ENCODE measurements at places on chromosomes 2 and 18.
A peak's percentile ranks its signal among the peaks of the same experiment; 100 is the strongest.

DNA sequence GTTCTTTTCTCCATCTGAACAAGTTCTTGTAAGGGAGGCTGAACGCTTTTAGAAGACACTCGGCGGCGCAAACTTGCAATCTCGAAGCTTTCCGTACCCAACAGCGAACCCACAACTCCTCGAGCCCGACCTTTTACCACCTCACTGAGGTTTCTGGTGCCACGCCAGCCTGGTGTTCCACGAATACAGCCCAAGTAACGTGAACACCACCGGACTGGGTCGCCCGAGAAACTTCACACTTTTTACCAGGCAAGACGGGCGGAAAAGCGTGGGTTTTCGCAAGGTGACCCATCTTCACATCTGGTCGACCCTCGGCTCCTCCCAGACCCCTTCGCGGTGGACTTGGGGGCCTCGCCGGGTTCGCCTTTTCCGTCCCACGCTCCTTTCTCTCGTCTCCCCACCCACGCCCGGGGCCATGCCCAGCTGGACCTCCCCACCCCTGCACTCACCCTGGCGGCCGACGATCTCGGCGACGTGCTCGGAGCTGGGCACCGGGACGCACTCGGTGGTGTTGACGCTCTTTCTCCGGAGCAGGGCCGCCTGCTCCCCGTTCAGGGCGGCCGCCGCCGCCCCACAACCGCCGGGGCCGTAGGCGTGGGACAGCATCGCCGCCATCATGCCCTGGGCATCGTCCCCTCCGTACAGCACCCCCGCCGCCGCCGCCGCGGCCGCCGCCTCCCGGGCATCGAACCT, 1.2 kb downstream of the MEX3C start:
- DNase-seq = peak; percentile 26

GRCh38 chr2:84891355-84892010, 10.6 kb upstream of the TRABD2A start:
- no peak for DNase-seq

DNA sequence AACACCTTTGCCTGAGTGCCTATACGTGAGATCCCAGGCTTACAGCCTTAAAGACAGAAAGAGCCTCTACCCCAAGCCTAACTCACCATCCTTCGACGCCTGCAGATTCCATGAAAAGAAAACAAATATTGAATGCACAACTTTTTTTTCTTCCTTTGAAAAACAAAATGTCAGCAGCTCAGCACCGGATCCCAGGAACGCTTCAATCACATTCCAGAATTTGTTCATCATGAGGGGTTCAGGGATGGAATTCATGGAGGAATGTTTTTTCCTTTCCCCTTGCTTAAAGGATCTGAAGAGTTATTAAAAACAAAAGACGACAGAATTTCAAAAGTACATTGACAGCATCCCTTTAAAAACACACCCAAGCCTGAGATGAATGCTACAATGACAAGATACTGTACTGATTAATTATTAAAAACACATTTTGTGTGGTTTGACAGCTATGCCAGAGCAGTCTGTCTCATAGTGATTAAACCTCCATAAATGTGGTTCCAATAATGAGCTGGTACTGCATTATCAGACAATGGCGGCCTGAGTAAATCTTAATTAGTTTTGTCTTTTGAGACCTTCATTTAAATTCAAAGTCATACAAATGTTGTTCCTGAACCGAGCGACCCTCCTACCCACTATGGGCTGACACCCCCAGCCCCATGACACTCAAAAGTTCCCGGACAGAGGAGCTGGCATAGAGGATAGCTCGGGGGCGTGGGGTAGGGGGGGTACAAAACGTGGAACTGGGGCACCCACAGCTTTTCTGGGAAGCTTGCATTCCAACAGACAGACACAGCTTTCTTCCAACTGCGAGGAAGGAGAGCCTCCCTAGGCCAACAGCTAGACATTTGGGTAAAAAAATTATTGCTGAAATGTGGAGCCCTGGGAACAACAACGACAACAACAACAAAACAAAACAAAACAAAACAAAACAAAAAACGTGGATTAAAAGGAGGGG, 227.5 kb downstream of the TTC32 start:
- no peak for DNase-seq

- DNase-seq = no peak
Observed at GRCh38 chr2:170887496-170887895, 41.6 kb upstream of the GORASP2 start.

DNA sequence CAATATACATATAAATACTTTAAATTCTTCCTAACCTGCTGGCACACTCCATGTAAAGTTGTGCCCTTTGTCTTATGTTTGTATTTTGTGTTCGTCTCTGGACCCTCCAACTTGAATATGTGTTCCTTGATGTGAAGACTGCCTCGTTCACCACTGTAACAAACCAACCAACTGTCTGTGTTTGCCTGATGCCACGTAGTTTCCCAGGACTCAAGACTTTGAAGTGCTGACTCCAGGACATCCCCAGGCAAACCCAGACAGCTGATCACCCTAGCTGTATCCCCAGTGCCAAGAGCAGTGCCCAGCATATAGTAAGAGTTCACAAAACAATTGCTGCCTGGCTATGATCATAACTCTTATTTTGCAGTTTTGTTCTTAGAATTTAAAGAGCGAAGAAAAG, 15.5 kb upstream of the CD226 start:
- DNase-seq = no peak

DNA sequence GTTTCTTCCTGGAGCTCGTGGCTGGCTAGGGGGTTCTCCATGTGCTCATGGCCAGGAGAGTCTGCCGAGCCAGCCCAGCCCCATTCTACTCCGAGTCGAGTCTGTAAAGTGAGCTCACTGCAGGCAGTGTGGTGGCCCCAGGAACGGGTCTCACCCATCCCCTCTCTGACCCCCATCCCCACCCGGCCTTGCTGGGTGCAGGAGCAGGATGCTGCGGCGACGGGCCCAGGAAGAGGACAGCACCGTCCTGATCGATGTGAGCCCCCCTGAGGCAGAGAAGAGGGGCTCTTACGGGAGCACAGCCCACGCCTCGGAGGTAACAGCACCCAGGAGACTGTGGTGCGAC, 1.4 kb downstream of the ANO7 start:
- no peak for DNase-seq

DNA sequence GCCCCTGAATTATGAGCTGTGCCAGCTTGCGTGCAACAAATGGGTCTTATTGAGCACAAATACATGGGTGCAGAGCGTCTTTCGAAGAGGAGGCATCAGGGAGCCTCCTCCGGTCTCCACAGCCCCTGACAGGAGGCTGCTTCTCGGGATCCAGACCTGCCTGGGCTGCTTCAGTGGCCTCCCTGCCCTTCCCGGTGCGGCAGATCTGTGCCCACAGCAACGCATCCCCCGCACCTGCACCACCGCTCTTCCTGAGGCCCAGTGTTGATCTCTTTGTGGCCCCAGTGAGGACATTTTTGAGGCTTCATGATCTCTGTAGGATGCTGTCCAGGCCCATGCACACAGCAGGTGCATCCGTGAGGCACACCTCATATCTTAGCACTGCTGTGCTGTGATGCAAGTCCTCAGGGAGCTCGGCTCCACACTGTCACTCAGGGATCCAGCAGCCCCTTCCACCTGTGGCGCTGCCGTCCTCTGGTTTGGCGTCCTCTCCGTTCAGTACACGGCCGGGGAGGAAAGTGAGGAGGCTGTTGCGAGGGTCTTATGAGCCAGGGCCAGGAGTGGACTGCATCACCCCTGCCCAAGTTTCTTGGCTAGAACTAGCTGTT, 17.4 kb downstream of the RTP5 start:
- no peak for DNase-seq

DNA sequence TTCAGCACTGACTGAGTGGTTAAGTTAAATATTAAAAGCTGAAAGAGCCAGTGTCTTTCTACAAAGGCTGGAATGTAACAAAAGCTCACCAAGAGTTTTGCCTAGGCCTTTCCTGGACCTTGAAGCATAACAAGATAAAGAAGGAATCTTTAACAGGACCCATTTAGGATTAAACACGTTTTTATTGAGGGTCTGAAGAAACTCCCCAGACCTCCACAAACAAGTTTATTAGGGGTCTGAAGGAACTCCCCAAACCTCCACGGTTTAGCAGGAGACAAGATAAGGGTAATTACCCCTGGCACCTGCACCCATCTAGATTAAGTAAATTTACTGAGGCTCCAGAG, 104.0 kb downstream of the ACAA2 start:
- DNase-seq = no peak

GRCh38 chr2:186690786-186691185, 3.1 kb upstream of the FAM171B start:
- peak; percentile 61 for DNase-seq

- no peak for DNase-seq
Observed at GRCh38 chr2:102636283-102636907, 17.0 kb downstream of the SLC9A2 start.

GRCh38 chr2:236036045-236036444, 132.1 kb downstream of the GBX2 start:
- DNase-seq = no peak

GRCh38 chr2:17793296-17793695, 23.0 kb upstream of the MSGN1 start:
- DNase-seq = no peak

DNA sequence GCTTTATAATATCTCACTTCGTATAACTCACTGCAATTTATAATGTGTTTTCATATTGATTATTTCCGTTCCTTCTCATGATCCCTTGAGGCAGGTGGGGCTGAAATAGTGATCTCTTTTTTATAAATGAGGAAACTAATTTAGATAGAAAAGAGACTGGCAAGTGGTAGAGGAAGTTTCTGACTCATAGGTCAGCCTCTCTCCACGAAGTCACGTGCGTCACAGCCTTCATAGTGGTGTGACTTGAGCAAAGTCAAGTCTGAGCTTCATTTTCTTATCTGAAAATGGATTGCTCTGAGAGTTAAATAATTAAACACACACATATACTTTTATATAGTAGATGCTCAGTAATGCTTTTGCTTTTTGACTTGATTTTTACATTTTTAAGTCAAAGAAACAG, 19.9 kb downstream of the ABCG5 start:
- DNase-seq = peak; percentile 23

GRCh38 chr2:187310701-187311100, 137.4 kb downstream of the CALCRL start:
- DNase-seq = no peak

DNA sequence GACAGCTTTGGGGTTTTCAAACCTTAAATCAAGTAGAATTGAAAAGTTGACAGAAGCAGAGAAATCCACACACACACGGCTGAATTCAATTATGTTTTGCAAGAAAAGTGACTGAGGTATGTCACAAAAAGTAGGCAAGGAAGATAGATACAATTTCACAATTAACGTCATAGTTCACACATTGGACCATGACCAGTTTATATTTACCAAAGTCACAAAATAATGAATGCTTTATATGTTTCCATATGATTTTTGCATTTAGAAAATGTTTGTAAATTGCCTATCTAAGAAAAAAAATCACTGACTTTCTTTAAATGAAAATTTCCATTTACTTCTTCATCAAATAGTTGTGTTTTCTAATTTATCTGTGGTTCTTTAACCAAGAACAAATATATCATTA, 29.4 kb upstream of the ZNF516 start:
- no peak for DNase-seq

- no peak for DNase-seq
Observed at GRCh38 chr18:73556904-73557303, 590.7 kb downstream of the FBXO15 start.

DNA sequence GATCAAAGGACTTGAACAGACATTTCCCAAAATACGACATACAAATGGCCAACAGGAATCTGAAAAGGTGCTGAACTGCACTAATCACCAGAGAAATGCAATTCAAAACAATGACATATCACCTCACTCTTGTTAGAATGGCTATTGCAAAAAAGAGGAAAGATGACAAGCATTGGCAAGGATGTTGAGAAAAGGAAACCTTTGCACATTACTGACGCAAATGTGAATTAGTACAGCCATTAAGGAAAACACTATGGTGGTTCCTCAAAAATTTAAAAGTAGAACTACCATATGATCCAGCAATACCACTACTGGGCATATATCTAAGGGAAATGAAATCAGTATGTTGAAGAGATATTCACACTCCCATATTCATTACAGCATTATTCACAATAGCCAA, 57.7 kb upstream of the ASPRV1 start:
- DNase-seq = no peak

- peak; percentile 76 for DNase-seq
Observed at GRCh38 chr18:23684515-23685197, 4.6 kb upstream of the LAMA3 start.

- DNase-seq = no peak
Observed at GRCh38 chr18:64175432-64175831, 26.5 kb upstream of the LINC00305 start.

DNA sequence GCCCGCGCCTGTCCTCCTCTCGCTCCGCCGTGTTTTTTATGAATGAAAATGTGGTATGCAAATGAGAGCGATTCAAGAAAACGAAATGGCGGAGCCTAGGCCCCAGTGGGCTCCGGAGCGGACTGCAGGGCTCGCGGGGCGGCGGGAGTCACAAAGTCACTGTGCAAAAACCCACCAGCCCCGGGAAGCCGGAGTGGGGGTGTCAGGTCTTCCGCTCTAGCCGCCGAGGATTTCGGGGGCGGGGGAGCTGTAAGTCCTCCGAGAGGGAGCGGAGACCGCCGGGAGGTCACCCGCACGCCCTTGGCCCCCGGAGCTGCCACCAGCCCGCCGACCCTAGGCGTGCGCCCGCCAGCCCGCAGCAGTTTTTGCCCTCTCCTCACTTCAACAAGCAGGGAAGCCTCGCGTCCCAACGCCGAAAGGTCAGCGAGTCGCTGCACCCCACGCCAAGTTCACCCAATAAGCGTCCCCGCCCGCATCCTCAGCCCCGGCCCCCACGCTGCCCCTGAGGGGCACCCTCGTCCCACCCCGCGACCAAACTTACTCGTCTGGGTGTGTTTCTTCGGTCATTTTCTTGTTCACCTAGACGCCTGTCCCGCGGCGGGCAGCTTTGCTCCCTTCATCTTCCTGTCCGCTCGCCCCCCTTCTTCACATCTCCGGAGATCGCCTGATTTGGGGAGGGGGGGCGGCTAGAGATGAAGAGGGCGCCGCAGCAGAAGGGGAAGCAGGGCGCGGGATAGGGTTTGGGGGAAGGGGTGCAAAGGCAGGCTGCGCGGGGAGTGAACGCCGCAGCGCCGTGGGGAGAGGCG, 775 bp downstream of the SPRED2 start:
- peak; percentile 28 for DNase-seq

DNA sequence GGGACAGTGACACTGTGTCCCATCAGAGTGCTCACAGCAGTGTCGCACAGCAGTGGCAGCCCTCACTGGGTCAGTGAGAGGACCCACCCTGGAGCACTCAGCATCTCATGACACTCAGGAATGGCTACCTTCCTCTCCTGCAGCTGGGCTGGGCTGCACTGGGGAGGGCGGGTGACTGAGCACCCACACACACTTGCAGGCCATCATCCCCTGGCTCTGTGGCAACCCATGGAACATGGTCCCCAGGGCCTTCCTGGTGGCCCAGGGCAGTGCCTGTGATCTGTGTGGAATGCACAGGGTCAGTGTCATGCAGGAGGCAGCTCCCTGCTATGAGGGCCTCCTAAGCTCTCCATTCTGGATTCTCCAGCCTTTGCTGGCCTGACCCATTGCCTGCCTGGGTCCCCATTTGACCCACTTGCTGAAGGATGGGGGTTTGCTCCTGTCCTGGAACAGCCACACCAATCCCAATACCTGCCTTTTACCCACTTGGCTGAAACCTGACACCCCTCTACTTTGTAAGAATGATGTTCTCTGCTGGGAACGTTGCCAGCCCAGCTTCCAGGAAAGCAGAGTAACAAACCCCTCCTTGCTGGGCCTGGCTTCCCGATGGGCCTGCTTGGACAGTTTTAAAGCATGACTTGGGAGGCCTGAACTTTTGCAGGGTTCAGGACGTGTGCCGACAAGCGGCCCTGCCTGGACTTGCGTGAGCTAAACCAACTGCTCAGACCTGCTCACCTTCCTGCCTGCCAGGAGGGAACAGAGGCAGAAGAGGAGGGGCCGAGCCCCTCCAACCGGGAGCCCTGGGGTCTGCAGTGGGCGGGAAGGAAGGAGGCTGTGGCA, 13.7 kb downstream of the HS6ST1 start:
- DNase-seq = peak; percentile 96
